BE2C (cell line): ENCODE measurements at places on chromosomes 5 and 9.
A peak's percentile ranks its signal among the peaks of the same experiment; 100 is the strongest.

- peak; percentile 21 for DNase-seq
Observed at GRCh38 chr5:79333852-79334557, 98.1 kb downstream of the JMY start.

GRCh38 chr5:79612667-79613198, 492 bp downstream of the TENT2 start:
- no peak for DNase-seq

DNA sequence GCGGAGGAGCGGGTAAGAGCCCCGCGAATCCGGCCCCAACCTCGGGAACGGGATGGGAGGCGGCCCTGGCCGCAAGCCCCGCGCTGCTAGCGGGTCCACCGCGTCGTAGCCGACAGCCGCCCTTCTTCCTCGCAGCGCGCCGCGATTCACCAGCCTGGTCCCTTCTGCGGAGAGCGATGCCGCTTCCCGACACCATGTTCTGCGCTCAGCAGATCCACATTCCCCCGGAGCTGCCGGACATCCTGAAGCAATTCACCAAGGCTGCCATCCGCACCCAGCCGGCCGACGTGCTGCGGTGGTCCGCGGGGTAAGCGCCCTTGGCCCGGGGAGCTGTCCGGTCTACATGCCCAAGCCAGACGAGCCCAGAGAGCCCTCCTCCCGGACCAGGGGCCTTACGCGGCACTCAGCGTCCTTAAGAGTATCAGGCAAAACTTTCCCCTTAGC, 335 bp downstream of the ROPN1L start:
- DNase-seq: no peak

- no peak for DNase-seq
Observed at GRCh38 chr9:112719696-112720095, 1.8 kb upstream of the INIP start.

- DNase-seq: no peak
Observed at GRCh38 chr5:118257066-118257465, 731.3 kb downstream of the DTWD2 start.

- DNase-seq: no peak
Observed at GRCh38 chr5:115655994-115656393, 30.2 kb upstream of the TMED7 start.

- DNase-seq: no peak
Observed at GRCh38 chr9:7328453-7328852, 471.1 kb downstream of the DMAC1 start.

DNA sequence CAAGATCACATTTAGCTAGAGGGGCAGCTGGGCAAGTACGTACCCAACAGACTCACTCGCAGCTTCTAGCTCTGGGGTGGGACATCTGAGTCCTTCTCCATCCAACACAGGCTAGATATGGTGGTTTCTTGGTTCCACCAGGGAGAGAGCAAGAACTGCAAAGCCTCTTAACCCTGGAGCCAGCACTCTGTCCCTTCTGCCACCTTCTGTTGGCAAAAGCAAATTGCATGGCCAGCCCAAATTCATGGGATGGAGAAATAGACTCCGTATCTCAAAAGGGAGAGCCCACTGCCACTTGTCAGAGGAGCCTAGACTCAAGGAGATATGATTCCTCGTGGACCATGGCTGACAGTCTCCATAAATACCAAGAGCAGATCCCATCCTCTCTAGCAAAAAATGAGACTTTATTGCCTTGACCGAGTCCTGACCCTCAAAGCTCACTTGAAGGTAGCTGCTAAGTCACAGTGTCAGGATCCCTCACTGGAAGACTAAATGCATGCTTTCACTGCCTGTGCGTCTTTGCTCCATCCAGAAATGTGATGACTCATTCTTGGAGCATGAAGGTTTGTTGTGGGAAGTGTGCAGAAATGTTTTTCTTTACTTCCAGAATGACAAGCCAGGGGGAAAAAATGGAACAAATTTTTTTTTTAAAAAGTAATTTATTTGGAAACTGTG, 28.8 kb upstream of the ROR2 start:
- DNase-seq: peak; percentile 54

GRCh38 chr9:113511047-113511521, 47.6 kb downstream of the RGS3 start:
- no peak for DNase-seq

- DNase-seq: no peak
Observed at GRCh38 chr5:130687085-130687733, 477.8 kb downstream of the HINT1 start.

GRCh38 chr9:136645352-136645902, 17.3 kb upstream of the EGFL7 start:
- DNase-seq: no peak
